ENCODE measurements at places on chromosomes 3 and 15.
A peak's percentile ranks its signal among the peaks of the same experiment; 100 is the strongest.

DNA sequence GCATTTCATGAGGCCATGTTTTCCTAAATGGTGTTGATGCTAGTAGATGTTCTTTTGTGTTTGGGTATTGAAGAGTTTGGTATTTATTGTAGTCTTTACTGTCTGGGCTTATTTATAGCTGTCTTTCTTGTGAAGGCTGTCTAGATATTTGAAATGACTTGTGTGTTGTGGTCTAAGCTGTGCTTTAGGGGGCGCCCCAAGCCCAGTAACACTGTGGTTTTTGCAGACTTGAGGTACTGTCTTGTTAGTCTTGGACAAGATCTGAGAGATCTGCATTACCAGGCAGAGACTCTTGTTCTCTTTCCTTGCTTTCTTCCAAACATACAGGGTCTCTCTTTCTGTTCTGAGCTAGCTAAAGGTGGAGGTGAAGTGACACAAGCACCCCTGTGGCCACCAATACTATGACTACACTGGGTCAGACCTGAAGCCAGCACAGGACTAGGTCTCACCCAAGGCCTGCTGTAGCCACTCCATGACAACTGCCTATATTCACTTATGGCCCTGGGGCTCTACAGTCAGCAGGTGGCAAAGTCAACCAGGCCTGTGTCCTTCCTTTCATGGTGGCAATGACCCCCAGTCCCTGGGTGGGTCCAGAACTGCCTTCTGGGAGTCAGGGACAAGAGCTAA, 152.1 kb upstream of the TBC1D5 start:
- no peak for DNase-seq

DNA sequence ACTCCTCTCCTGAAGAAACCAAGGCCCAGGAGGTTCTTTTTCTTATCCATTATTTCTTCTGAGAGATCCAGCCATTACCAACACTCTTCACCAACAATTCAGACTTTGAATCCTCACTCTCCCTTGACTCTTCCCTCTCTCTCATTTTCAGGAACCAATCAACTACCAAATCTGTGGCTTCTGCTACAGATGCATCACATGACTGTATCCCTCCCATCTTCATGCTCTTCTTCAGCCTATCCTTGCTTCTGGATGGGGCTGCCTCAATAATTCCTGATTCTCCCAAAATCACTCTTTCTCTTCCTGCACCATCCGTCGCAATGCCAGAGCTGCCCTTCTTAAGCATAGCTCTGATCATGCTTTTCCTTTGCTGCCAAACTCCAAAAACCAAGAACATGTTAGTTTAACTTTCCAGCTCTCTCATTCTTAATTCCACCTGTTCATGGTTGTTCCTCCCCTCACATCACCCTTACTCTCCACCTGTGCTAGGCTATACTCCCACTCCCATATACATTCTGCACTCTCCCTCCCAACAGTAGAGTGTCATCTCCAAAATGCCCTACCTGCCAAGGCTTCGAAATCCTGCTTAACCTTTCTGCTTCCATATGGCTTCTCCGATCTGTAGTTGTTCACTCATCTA, 13.5 kb downstream of the PLD1 start:
- DNase-seq: no peak

- DNase-seq: no peak
Observed at GRCh38 chr15:61987824-61988223, 72.4 kb downstream of the VPS13C start.

- DNase-seq: no peak
Observed at GRCh38 chr15:40940296-40940801, 11.2 kb downstream of the DLL4 start.

- DNase-seq: no peak
Observed at GRCh38 chr3:183108001-183108449, 8.7 kb upstream of the MCCC1 start.

DNA sequence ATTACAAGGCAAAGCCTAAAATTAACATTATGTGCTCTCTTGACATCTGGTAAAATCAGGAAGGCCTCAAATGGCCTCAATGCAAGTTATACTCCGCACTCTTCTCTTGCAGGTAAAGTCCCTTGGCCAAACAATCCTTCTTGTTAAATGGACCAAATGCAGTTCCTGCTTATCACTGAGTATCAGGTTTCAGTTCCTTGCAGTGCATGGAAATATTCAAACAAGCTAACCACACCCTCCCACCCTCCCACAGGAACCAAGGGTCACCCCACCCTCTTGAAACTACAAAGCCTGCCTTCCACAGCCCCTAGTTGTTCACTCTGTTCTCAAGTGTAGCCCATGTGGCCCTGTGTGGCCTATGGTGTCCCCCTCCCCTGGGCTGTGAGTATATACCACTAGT, 171.9 kb upstream of the CADPS start:
- DNase-seq: no peak

DNA sequence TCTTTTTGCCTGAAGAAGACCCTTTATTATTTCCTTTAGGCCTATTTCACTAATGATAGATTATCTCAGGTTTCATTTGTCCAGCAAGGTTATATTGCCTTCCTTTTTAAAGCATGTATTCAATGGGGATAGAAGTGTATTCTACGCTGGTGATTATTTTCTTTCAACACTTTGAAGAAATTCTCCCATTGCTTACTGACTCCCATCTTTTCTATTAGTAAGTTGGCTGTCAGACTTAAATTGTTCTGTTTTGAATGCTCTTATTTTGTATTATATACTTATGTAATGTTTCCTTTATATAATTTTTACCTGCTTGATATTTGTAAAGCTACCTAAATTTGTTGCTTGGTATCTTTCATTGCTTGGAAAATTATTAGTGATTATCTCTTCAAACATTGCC, 445.1 kb upstream of the RASGRP1 start:
- no peak for DNase-seq

- no peak for DNase-seq
Observed at GRCh38 chr3:118802325-118803095, 232.1 kb downstream of the IGSF11 start.

GRCh38 chr15:98549741-98550140, 98.6 kb upstream of the IGF1R start:
- no peak for DNase-seq

DNA sequence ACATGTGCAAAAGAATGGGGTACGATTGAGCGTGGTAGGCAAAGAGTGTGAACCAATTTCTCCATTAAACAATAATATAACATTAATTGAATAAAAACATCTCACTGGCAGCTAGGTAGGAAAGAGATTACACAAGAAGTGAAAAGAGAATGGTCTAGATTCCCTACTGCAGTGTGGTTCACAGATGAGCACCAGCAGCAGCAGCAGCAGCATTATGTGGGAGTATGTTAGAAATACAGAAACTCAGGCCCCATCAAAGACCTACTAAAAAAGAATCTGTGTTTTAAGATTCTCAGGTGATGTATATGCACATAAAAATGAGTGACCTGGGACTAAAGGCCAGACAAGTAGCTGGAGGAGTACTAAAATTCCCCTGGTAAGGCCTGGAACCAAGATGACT, 118.2 kb downstream of the ADAM10 start:
- DNase-seq: no peak

DNA sequence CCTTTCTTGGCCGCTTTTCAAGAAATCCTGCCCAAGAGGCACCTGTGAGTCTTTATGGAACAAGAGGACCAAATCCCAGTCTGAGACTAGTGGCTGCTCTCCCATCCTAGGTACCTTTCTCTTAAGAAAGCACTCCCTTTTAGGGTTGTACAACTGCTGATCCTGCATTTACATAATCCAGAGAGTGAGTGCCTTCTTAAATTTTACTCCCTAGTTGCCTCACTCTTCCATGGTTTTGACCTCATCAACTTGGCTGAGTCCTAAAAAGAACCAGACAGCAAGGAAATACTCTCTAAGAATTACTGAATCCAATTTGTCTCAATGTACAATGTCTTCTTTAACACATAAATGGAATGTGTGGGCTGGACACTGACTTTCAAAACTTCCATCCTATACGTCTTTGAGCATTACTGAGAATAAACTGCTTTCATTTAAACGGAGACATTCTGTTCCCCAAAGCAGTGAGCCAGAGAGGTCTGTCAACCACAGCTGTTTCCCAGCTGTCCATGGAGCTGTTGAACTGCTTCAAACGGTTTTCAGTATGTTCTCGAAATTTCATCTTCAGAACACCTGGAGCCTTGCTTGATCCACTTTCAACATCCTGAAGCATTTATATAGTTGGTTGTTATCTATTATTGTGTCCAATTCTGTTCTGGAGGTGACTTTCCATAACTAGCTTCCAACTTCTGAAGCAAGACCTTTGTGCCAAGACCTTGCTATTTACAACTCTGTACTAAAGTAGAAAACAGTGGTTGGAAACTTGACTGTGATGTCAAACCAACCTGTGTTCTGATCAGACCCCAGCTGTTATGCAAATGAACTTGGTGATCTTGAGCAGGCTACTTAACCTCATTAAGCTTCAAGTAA, 179.1 kb downstream of the SLC9A9 start:
- DNase-seq: no peak

- DNase-seq: no peak
Observed at GRCh38 chr15:36724905-36725304, 145.5 kb downstream of the CDIN1 start.

DNA sequence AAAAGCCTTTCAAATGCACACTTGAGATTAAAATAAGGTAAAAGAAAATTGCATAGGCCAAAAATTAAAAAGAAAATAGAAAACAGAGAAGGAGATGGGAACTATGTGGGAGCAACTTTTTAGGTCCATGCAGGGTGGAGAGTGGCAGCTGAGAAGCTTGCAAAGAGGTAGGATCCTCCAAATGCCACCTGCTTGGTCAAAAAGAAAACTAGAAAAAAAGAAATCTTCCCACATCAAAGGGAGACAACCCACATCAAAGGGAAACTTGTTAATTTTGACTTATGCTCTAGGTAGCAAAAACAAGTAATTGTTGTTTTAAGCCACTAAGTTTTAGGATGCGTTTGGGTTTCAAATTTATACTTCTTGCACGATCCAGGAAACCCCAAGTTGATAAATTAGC, 342.9 kb downstream of the IL20RB start:
- no peak for DNase-seq

GRCh38 chr15:53331328-53332190, 427.9 kb downstream of the WDR72 start:
- no peak for DNase-seq

- DNase-seq: peak; percentile 49
Observed at GRCh38 chr3:62587579-62588031, 214.3 kb upstream of the FEZF2 start.

GRCh38 chr15:85749261-85750151, 45.2 kb downstream of the KLHL25 start:
- DNase-seq: no peak

DNA sequence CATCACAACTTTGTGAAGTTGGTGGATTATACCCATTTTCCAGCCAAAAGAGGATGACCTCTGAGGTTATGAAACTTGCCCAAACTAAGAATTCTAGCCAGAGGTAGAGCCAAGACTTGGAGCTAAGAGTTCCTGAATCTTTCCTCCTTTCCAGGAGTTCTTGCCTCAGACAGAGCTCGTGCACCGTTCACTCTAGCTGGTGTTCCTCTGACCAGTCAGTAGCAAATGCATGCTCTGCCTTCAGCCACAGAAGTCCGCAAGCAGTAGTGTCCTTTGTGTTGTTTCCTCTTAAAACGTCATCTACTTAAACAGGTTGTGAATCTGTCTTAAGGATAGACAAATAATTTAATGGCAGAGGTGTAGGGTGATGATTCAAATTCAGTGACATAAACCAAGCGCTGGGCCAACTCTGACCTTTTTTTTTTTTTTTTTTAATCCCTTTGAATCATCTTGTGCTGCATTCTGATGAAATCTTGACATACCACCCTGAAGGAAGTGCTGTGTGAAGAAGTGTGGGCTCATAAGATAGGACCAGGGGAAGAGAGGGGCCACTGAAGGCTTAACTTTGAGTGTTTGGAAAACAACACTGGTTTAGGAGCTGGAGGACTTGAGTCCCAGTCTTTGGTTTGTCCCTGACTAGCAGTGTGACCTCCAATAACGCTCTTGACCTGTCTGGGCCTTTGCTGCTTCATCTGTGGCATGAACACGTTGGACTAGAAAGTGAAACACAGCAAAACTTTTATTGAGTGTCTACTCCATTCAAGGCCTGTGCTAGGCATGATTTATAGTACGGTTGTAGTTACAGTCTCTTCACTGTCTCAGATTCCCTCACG, 53.4 kb downstream of the ITPR1 start:
- DNase-seq: no peak

- no peak for DNase-seq
Observed at GRCh38 chr15:90550919-90551318, 21.2 kb downstream of the CRTC3 start.

DNA sequence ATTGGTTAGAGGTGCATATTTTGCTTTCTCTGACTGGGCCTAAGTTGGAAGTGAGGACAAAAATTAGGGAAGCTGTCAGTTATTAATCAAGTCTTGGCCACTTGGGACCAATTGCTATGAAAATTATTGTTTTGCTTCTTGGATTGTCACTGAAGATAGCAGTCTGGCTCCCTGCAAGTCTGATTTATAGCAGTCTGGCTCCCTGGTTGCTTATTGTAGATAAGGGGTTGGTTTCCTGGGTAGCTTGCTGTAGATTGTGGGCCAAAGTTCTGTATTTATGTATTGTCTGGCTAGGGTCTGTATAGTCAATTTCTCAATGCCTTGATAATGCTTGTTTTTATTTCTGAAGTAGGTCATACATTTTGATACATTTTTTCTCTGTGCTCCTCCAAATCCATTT, 13.3 kb upstream of the DRD3 start:
- no peak for DNase-seq

DNA sequence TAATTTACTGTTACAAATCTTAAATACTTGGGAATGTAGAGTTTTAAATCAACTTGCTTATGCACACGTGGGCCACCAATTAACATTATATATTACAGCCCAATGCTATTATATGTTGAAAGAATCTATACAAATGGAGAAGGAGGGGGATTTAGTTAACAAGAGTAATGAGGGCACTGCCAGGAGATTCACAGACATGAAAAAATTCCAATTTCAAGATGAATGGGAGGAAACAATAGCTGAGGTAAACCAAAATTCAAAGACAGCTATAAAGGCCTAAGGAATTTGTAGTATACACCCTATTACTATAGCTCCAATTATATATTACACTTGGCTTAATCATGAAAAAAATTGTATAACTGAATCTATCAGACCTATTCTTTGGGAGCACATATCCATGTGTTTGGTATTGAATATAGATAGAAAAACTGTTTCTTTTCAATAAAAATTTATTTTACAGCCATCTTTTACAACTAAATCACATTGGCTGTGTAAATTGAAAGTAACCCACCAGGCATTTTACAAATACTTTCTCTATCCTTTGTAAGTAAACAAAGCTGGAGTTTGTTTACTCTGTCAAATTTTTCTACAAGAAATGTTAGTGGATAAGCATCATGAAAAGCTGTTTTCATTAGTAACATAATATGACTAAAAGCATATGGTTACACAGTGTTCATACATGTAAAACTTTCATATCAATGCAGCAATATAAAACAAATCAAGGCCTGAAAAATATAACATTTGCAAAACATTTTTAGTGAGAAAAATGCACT, 1045.8 kb downstream of the ROBO1 start:
- DNase-seq: no peak

- DNase-seq: peak; percentile 53
Observed at GRCh38 chr3:143901105-143901504, 52.8 kb upstream of the SLC9A9 start.

DNA sequence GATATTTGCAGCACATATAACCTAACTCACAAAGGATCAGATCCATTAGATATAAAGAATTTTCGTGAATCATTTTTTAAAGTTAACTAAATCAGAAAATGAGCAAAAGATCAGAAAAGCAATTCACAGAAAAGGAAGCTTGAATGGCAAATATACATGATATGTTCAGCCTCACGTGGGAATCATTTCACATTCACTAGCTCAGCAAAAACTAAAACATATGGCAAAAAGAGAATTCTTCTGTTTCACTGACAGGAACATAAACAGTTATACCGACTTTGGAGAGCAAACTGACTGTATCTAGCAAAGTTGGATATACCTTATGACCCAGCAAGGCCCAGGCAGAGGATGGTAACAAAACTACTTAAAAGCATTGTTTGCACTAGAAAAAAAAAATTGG, 34.0 kb upstream of the NR2E3 start:
- no peak for DNase-seq

All from hepatic stellate cell (primary cell).